ENCODE measurements at places on chromosomes 4 and X. TPM values are rescaled to one million over a fixed set of nuclear protein-coding genes. Genes with fewer than 3 reads are reported as not detected.

SCD5 gene
- 7.5 TPM for total RNA-seq

MED28 gene
- total RNA-seq = 7.5 TPM

RENBP gene
- 3.6 TPM for total RNA-seq

PCDH10 gene
- under 0.01 TPM for total RNA-seq

RAB39B gene
- total RNA-seq = 0.07 TPM

RHOH gene
- total RNA-seq = not detected

MSX1 gene
- 3.8 TPM for total RNA-seq

FGFBP2 gene
- not detected for total RNA-seq

MAGEA10 gene
- total RNA-seq = not detected

AMBN gene
- not detected for total RNA-seq

TMEM31 gene
- not detected for total RNA-seq

GC gene
- total RNA-seq = not detected

MAD2L1 gene
- 2.4 TPM for total RNA-seq

CXCR3 gene
- not detected for total RNA-seq

PLP1 gene
- total RNA-seq = not detected

GPRIN3 gene
- not detected for total RNA-seq

DNAAF6 gene
- total RNA-seq = not detected

SGCB gene
- total RNA-seq = 4.1 TPM

AP1AR gene
- total RNA-seq = 46.1 TPM

MAGEA1 gene
- total RNA-seq = not detected

BMX gene
- not detected for total RNA-seq

CXCL11 gene
- 0.68 TPM for total RNA-seq

Measured in nasal cavity respiratory epithelium epithelial cell of viscerocranial mucosa (primary cell).